Activated CD8-positive, alpha-beta memory T cell treated with anti-CD3 and anti-CD28 coated beads for 4 hours (primary cell): ENCODE measurements at places on chromosomes 6 and 20.
A peak's percentile ranks its signal among the peaks of the same experiment; 100 is the strongest.

- DNase-seq, result no peak
Measured at GRCh38 chr6:30789606-30790005, 45.3 kb upstream of the IER3 start.

DNA sequence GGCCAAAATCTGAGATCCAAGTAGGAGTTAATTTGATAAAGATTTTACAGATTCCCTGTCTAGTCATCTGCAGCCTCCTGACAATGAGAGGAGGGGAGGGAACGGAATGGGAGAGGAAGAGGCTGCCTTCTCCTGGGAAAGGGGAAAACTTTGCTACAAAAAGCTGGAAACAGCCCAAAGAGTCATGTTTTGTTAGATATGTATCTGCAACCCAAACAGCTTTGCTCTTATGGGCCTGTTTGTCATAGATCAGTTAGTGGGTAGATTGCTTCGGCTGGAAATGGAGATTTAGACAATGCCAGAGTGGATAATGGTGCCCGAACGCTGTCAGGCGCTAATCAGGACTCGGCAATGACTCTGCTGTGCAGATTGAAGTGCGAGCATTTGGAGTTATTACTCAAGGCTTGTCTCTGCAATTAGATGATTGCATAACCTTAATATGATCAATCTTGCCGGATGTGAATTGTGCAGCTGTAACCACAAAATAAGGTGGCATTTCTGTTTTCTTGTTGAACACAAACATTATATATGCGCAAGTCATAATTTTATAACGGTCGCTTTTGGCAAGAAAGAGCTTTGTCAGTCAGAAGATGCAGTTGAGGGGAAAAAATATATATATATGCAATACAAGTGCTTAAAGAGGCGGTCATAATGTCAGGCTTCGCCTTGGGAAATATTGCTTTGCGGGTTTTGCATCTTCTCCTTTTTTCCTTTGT is 92.4 kb upstream of the MAFB start:
- DNase-seq, result no peak

GRCh38 chr6:134626086-134626485 is 308.2 kb upstream of the SGK1 start:
- no peak for DNase-seq

DNA sequence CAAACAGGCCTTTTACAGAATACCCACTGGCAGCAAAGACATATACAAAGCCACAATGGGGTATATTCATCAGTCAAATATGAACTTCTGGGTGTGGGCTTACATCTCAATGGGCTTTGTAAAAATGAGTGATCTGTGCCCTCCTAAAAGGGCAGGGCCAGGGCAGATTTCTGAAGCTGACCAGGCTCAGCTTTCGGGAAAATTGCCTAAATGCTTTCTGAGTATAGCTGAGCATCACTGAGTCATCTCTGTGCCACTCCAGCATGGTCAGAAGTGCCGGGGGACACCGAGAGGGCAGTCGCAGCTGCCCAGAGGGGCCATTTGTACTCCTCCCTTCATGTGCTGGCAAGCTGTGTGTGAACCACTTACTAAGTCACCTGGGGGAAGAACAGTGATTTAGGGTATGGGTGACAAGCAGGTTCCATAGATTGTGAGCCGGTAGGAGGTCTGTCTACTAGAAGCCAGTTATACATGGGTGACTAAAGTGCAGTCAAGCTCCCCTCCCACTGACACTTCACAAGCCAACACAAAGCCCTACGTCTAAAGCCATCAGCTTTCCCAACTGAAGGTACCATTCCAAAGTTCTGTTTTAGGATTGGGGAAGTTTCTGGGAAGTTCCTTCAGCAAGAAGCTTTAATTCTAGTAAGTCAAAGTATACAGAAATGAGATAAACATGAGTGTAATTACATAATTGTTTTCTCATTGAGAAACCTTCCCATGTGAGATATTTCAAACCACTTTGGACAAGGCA is 147.6 kb upstream of the TAB2 start:
- no peak for DNase-seq

GRCh38 chr6:162999575-163000285 is 272.0 kb downstream of the PACRG start:
- DNase-seq, result no peak

GRCh38 chr20:64025826-64026412 is 10.1 kb upstream of the C20orf204 start:
- no peak for DNase-seq

DNA sequence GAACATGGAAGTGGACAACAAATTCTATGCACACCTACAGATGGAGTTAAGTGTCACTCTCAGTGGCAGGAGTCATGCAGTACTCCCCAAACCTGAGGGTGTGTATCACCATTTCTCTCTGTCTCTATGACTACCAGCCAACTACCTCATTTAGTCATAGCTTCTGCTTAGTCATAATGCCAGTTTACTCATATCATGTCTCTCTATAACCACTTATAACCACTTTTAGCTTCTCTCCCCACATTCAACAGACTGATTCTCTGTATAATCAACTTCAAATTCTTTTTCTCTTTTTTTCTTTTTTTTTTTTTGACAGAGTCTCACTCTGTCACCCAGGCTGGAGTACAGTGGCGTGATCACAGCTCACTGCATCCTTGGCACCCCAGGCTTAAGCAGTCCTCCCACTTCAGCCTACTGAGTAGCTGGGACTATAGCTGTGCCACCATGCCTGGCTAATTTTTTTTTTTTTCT is 13.8 kb upstream of the GTF3C6 start:
- peak; percentile 5 for DNase-seq

- no peak for DNase-seq
Measured at GRCh38 chr20:29297411-29298270, 1959.8 kb upstream of the DEFB115 start.

DNA sequence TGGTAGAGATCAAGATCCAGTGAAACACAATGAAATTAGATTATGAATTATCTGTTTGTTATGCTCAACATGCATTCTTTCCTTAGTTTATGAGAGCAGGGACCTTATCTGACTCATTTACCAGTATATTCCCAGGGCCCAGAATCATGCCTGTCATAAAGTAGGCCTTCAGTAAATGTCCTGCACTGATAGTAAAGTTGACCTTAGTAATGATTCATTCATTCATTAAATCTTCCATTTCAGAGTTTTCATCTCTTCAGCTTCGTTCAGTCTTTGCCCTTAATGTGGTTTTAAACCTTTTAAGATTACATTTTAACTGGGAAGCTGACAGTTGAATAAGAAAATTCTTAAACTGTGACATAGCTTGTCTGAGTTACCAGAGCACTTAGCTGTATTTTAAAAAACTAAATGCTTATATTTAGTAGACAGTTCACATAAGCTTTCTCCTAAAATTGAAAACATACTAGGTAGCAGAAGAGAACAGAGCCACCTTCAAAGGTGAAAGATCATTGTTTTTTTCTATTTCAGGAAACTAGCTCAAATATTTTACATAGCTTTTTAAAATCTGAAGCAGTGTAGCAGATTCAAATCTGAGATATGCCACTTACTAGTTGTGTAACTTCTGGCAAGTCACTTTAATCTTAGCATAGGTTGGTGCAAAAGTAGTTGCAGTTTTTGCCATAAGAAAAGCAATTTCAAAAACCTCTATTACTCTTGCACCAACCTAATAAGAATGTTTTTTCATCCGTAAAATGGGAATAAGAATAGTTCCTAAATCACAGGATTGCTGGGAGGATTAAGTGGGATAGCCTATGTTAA is 41.4 kb downstream of the MCM8 start:
- DNase-seq, result no peak
